ENCODE measurements at places on chromosomes 7 and 10. TPM values are rescaled to one million over a fixed set of nuclear protein-coding genes. Genes with fewer than 3 reads are reported as not detected.

The PDGFA gene
- 21.1 TPM for polyA plus RNA-seq

The ASIC3 gene
- polyA plus RNA-seq = 0.51 TPM

The PRKAR2B gene
- not detected for polyA plus RNA-seq

The HMX3 gene
- not detected for polyA plus RNA-seq

The KLLN gene
- 0.16 TPM for polyA plus RNA-seq

The FAM13C gene
- 0.11 TPM for polyA plus RNA-seq

The SCIN gene
- 0.09 TPM for polyA plus RNA-seq

The ZNF107 gene
- 0.85 TPM for polyA plus RNA-seq

The TMEM140 gene
- polyA plus RNA-seq = 0.04 TPM

The HTR5A gene
- not detected for polyA plus RNA-seq

The EN2 gene
- not detected for polyA plus RNA-seq

The PKD2L1 gene
- not detected for polyA plus RNA-seq

The FAM180A gene
- 0.59 TPM for polyA plus RNA-seq

The HECW1 gene
- polyA plus RNA-seq = 0.10 TPM

The CRTAC1 gene
- not detected for polyA plus RNA-seq

The CADPS2 gene
- 0.29 TPM for polyA plus RNA-seq

The POT1 gene
- polyA plus RNA-seq = 7.3 TPM

The TAS2R41 gene
- polyA plus RNA-seq = not detected

The WEE2 gene
- polyA plus RNA-seq = not detected

The TEX47 gene
- polyA plus RNA-seq = not detected

The ICA1 gene
- polyA plus RNA-seq = 1.4 TPM

Data from foreskin keratinocyte (primary cell).